GM23248 (cell line): ENCODE measurements at places on chromosomes 1 and 21. TPM values are rescaled to one million over a fixed set of nuclear protein-coding genes. Genes with fewer than 3 reads are reported as not detected.

Gene FMOD
- total RNA-seq = 12.1 and 14.6 TPM in 2 replicates

- DNase-seq = no peak
Observed at GRCh38 chr1:13945856-13946255, 245.9 kb downstream of the PRDM2 start.

DNA sequence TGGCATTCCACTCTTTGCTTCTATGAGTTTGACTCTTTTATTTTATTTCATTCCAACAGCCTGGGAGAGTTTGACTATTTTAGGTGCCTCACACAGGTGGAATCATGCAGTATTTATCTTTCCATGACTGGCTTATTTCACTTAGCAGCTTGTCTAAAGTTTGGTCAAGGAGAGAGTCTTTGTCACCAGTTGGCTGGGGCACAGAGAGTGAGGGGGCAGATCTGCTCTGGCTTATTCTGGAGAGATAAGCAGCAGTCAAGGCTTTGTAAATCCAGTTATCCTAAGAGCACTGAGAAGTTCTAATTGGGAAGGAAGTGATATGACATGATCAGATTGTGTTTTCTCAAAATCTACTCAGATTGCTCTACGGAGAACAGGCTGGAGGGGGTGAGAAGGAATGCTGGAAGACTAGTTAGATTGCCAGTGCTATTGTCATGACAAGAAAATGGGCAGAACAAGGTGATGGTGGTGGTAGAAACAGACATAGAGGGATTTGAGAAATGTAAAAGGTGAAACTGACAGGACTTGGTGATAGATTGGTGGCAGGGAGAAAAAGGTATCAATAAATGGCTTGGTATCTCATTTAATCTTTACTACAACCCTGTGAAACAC, 12.1 kb upstream of the CTTNBP2NL start:
- DNase-seq = no peak

GRCh38 chr1:967466-968343, 1.4 kb downstream of the PLEKHN1 start:
- no peak for DNase-seq

DNA sequence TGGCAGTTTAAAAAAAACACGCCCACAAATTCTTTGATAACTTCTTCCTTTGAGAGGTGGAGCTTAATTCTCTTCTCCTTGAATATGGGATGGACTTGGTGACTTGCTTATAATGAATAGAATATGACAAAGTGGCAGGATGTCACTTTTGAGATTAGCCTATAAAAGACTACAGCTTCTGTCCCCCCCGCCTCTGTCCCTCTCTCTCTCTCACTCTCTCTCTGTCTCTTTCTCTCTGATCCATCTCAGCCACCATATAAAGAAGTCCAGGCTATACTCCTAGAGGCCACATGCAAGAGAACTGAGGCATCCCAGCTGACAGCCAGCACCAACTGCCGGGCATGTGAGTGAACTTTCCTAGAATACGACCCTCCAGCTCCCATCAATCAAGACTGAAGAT, 7.7 kb upstream of the DMBX1 start:
- DNase-seq = no peak
